ENCODE measurements at places on chromosomes 6 and 20.

GRCh38 chr6:149915970-149916865 lies 6.7 kb downstream of the RAET1G start:
- DNase-seq, result no peak

- peak; percentile 57 for DNase-seq
These were observed 32.7 kb upstream of the SAMHD1 start for GRCh38 chr20:36984257-36984638.

DNA sequence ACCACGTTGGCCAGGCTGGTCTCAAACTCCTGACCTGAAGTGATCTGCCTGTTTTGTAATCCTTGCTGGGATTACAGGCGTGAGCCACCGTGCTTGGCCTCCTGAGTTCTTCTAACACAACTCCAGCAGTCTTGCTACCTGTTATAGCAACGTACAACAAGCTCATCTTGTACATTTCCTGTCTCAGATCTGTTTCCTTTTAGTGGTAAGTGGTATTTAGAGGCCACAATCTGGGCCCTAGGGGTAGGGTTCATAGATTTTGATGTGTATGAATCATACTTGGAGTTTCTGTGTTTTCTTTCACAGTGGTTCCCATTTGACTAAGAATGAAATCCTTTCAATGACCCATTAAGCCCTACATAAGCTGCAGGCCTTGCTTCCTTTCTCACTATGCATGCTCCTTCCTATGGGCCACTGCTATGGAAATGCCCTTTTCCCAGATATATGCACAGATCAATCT lies 27.1 kb upstream of the SYNCRIP start:
- peak; percentile 93 for DNase-seq

- DNase-seq, result peak; percentile 73
These were observed 301.2 kb downstream of the RNGTT start for GRCh38 chr6:88662163-88662580.

- no peak for DNase-seq
These were observed 572.9 kb upstream of the NOX3 start for GRCh38 chr6:156028335-156029131.

DNA sequence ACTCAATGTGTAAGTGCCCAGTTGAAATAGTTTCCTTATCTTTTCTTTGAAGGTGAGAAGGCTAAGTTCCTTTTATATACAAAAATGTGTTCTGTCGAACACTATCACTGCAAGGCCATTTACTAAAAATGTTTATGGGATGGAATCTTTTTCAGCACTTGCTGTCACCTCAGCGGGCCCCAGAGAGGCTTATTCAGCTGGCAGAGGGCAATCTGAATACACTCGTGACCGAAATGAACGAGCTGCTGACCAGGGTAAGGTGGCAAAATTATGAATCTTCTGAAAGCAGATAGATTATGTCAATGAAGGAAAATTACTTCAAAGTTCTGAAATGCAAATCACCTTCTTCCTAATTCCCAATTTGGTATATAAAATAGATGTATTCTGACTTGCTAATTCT lies 340.2 kb downstream of the ARHGAP18 start:
- no peak for DNase-seq

DNA sequence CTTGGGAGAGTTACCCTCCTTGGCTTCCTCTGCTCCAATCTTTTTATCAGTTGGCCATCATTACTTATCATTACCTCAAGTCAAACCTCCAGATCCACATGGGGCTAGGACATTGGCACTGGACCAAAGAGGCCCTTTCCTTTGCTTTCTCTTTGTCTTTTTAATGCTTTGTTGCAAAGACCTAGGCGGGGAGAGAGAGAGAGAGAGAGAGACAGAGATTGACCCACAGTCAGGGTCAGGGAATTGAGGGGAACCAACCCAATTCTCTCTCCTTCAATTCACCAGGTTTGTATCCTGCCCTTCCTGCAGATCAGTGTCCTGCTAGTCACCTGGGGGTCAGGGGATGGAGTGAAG lies 3.5 kb upstream of the VEGFA start:
- no peak for DNase-seq

DNA sequence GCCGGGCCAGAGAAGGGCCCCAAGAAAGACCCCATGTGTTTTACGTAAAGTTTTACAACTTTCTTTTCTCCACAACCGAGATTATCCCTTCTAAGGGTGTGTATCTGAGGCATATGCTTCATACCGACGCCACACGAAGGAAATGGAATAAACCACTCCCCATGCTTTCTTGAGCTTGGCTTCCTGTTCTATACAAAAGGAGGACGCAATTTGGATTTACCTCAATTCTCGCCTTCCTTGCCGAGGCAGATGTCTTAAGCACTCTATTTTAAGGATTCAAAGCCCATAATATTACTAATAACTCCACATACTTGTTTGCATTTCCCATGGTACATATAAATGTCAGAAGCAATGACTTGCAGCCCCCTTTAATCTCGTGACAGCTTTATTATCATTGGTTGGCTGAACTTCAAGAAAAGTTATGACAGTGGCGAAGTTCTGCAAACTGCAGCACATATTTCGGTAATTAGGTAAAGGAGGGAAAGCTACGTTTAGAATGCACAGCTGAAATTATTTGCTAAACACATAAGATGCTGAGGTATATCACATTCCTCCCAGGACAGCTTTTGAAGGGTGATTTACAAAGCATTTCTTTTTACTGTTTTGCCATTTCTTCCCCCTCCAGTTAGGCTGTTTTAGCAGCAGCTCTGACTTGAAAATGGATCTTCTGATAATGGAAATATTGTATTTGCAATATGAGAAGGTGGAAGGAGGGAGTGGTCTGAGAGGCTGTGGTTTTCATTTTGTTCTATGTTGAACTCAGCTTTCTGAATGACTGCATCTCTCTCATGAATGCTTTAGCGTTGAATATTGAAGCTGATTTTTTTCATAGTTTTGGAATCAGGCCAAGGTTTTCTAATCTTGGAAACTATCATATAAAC lies 330.5 kb downstream of the EPHA7 start:
- DNase-seq, result no peak

- no peak for DNase-seq
These were observed 18.7 kb downstream of the SESN1 start for GRCh38 chr6:109075934-109076333.
